ENCODE measurements at places on chromosomes 2 and 18. TPM values are rescaled to one million over a fixed set of nuclear protein-coding genes. Genes with fewer than 3 reads are reported as not detected.
A peak's percentile ranks its signal among the peaks of the same experiment; 100 is the strongest.

The ABCB11 gene
- not detected for polyA plus RNA-seq

The CCDC74B gene
- 1.9 TPM for polyA plus RNA-seq

- no peak for DNase-seq
These were observed 101.3 kb downstream of the MSH2 start for GRCh38 chr2:47504174-47504810.

DNA sequence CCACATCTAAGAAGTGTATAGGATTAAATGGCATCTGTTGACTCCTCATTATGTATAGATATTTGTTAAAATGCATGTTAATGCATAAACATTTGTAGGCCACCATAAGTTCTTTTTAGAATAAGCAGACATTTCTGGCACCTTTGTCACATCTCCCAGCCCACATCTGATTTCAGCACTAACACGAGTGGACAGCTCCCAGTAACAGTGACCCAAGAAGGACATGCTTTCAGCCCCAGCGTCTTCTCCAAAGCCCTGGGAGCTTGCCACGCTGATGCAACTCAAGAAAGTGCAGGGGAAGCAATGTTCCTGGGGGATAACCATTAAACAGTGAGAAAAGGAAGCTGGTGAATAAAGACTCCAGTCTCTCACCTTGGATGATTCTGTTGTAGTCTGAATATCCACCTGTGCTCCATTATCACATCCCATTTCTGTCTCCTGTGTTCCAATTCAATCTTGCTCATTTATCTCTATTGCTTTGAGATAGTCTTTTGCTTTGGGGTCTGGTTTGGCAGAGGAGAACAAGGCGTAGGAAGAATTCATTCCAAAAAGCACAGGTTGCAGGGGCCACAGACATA, 182.6 kb upstream of the THSD7B start:
- DNase-seq, result peak; percentile 51

DNA sequence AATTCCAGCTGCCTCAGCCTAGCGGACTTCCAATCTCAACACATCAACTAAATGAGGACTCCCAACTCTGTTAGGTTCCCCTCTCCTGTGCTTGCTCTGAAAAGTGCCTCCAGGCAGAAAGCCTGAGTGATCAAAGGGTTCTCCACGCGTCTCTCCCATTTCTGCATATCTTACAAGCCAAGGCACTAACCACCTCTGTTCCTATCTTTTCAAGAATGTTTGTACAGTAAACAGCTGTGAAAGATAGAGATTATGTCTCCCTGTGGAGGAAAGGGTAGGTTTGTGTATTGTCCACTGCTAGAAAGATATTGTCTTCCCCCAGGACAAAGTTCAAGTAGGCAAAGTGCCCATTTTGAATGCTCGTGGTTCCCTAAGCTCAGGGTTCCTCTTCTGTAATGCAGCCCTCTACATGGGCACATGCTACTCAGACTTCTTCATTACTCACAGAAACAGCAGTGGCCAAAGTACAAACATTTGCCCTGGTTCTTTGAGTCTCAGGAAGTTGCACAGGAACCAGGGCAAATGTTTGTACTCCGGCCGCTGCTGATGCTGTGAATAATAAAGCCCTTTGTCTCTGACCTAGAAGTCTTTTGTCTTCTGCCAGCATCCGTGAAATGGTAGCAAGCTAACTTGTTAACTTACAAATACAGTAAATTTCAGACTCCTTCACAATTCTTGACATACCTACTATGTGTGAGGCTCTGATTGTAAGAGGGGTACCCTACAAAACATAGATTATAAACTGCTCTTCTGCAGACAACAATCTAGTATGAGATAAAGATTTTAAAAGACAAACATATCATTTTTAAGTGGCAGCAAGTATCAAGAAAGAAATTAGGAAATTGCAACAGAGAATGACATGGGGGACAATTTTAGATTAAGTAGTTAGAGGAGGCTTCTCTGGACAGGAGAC, 44.5 kb downstream of the PKDCC start:
- no peak for DNase-seq

GRCh38 chr2:139142252-139142880, 362.2 kb upstream of the NXPH2 start:
- DNase-seq, result peak; percentile 52

DNA sequence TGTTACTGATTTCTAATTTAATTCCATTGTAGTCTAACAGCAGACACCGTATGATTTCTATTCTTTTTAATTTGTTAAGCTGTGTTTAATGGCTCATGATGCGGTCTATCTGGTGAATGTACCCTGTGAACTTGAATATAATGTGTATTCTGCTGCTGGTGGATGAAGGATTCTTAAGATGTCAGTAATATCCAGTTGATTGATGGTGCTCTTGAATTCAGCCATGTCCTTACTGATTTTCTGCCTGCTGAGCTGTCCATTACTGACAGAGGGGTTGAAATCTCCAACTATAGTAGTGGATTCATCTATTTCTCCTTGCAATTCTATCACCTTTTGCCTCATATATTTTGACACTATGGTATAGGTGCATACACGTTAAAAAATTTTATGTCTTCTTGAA, 373.3 kb upstream of the RAB12 start:
- DNase-seq, result no peak

- no peak for DNase-seq
These were observed 194.0 kb downstream of the HDAC4 start for GRCh38 chr2:239206851-239207250.

GRCh38 chr2:52369178-52369577, 1337.2 kb upstream of the NRXN1 start:
- DNase-seq, result no peak

GRCh38 chr2:76721226-76721625, 801.0 kb downstream of the LRRTM4 start:
- no peak for DNase-seq
